ENCODE measurements at places on chromosomes 2 and 18.

GRCh38 chr2:163347982-163348856 lies 387.6 kb downstream of the FIGN start:
- DNase-seq, result no peak

- peak; percentile 86 for DNase-seq
Measured at GRCh38 chr18:69659142-69659651, 258.5 kb downstream of the DOK6 start.

- no peak for DNase-seq
Measured at GRCh38 chr2:9264301-9264700, 57.7 kb downstream of the ASAP2 start.

DNA sequence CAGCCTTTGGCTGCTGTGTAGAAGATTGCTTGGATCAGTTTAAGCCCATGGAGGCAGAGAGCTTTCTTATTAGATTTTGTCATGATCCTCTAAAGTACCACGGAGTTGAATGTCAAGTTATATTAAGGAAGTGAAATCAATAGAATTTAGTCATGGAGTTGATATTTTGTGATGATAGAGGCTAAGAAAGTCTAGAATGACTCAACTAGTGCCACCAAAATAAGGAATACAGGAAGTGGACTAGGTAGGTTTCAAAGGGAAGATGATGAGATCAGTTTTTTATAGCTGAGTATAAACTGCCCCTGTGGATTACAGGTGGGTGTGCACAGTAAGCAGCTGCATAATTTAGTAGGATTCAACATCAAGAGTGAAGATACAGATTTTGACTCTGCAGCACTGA lies 25.2 kb downstream of the FBXO36 start:
- no peak for DNase-seq

DNA sequence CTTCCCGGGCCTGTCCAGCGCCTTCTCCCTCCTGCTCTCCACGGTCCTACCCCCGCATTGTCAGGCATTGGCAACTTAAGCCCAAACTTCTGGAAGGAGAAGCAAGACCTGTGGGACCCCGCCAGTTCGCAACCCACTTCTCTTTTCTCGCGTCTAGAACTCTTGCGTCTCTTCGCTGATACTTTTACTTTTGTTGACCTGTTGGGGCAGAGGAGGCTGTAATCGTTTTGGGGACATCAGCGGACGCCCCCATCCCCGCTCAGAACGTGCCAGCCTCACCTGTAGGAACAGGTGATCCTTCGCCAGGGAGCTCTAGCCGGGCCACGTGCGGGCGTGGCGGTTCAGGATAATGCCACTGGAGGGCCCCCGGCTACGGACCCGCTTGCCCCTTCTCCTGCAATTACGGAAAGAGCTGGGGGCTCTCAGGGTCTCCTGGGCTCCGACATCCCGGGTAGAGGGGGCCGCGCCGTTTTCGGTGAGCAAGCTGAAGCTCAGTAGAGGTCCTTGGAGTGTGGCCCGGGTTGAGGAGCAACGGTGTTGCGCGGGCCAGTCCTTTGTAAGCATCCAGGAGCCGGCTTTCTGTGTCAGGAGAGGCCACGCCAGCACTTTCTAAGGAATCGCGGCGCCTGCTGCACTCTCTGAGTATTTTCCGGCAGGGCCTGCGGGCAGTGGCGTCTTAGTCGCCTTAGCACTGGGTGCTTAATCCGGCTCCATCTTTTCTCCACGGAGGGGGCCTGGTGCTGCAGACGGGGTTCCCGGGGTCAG lies 1.6 kb downstream of the MTCL1 start:
- peak; percentile 70 for DNase-seq
